ENCODE measurements at places on chromosomes 1 and 21.

DNA sequence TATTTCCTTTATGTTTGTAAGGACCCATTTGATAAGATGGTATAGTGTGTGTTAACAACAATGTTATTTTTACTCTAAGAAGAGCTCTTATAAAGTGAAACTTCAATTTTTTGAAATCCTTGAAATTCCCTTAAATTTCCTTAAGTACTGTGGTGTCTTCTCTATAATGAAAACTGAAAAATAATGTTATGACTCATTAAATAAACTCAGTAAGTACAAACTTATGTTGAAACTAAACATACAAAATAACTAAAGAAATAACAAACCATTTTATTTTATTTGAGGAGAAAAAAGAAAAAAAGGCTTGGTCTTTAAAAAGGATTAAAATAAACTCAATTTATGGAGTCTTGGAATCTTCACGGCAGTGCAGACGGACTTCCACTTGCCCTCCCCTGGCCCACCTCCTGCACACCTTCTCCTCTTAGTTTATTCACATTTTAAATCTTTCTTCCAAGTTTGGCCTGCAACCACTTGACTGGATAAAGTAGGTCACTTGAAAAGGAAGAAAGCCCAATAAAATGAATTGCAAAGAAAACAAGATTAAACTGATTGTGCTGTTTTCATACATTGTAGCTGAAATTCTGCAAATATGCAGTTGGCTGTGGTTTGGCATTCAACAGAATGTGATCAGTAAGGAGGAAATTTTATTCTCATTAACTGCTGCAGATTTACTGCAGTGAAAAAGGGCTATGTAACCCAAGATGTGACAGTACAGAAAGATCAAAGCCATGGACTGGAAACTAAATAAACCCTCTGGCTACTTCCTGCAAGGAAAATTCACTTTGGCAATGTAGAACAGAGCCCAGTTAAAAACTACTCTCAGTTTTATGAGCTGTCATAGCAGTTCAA, 48.5 kb upstream of the SCYL3 start:
- peak; percentile 21 for DNase-seq

- no peak for DNase-seq
Measured at GRCh38 chr1:115301438-115302020, 36.5 kb downstream of the NGF start.

GRCh38 chr1:201724766-201725118, 104.2 kb upstream of the IPO9 start:
- DNase-seq: no peak

GRCh38 chr1:243507001-243507671, 251.3 kb downstream of the SDCCAG8 start:
- no peak for DNase-seq

DNA sequence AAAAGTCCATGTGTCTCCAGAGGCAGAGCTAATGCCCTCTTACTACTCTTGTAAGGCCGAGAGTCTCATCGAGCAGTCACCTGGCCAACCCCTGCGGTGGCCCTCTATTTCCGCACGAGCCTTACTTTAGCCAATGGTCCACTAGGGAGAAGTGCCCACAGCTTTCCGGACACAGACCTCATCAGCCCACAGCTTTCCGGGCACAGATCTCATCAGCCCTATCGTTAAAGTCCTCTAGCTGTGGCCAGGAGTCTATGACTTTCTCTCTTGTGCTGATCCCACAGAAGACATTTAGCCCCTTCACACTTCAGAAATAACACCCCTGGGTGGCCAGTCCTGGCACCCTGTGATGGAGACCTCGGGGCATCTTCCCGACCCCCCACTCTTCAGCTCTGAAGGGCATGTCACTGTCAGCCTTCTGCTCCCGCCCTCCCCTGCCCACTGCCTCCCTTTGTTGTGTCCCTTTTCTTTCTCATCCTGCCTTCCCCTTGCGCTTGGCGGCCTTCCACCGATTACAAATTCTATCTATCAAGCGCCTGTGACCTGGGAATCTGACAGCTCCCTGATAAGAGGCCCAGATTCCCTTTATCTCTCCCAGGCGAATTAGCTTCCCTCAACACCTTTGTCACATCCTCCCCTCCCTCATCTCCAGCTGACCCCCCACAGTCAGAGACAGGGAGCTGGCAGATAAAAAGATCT, 161.0 kb downstream of the PLXNA2 start:
- DNase-seq: no peak

DNA sequence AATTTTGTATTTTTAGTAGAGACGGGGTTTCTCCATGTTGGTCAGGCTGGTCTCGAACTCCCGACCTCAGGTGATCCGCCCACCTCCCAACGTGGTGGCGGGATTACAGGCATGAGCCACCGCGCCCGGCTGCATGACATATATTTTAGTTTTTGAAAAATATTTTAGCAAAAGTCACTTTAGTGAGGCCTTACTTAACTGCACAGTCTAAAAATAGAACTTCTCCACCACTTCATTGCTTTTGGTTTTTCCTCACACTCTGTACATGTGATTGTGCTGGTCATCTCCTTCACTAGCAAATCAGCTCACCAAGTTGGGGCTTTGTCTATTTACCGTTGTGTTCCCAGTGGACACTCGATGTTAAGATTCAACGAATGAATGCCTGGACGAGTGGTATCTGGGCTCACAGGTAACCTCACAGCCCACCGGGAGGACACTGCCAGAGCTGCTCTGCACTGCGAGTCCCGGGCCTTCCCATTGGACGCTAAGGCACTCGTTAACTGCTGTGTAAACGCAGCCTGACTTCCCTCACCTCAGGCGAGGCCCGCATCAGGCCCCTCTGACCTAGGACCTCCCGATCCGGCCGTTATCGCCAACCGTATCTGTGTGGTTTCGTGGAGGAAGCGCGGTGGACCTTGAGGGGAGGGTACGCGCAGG, 14.0 kb upstream of the ZNF692 start:
- peak; percentile 66 for DNase-seq

DNA sequence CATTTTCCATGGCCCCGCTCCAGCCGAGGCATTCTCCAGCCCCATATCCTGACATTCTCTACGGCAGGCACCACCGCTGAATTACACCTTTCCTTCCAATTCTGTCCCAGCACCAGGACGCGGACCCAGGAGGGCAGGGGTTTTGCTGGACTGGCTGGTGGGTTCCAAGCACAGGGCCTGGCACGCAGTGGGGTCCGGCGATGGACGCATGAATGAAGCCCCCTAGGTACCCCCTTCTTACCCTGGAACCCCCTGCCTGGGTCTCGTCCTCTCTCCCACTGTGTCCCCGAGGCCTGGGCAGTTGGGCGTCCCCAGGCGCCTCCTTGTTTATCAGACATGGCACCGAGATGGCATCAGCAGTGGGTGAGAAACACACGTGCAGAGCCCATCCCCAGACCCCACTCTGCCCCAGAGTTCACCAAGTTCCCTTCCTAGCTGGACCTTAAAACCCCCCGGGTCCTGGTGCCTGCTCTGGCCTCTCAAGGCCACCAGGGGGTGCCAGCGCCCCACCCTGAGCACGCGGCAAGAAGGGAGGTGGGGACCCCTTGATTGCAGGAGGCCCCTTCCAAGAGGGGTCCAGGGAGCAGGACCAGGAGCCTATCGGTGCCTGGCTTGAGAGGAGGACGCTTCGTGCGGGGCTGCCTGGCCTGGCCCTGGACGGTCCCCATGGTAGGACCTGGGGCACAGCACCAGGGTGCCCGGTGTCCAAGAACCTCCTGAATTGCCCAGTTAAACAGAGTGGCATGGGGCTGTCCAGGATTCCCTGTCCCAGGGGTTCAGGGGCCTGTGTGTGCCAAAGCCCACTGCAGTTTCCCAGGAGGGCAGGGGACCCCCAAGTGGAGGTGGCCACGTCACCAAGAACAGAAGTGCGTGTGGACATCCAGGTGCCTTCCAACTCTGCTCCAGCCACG, 46.1 kb downstream of the MEGF6 start:
- peak; percentile 25 for DNase-seq

GRCh38 chr1:24152631-24153494, 9.9 kb upstream of the IL22RA1 start:
- DNase-seq: no peak

GRCh38 chr1:27724961-27725373, 794 bp upstream of the FAM76A start:
- peak; percentile 6 for DNase-seq

DNA sequence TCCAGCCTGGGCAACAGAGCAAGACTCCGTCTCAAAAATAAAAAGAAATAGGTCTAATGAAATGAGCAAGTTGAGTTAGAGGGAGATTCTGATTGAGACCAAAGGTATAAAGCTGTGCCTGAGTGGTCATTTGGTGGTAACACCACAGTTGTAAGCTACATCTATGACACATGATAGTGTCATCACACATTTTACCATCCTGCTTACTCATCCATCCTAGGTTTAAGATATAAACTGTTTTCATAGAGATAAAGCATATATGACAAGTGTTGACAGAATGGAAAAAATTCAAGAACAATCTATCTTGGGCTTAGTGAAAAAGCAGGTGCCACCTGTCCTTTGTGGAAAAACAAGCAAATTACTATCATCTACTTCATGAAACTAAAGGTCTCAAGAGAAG, 7.1 kb upstream of the CFAP141 start:
- DNase-seq: no peak

DNA sequence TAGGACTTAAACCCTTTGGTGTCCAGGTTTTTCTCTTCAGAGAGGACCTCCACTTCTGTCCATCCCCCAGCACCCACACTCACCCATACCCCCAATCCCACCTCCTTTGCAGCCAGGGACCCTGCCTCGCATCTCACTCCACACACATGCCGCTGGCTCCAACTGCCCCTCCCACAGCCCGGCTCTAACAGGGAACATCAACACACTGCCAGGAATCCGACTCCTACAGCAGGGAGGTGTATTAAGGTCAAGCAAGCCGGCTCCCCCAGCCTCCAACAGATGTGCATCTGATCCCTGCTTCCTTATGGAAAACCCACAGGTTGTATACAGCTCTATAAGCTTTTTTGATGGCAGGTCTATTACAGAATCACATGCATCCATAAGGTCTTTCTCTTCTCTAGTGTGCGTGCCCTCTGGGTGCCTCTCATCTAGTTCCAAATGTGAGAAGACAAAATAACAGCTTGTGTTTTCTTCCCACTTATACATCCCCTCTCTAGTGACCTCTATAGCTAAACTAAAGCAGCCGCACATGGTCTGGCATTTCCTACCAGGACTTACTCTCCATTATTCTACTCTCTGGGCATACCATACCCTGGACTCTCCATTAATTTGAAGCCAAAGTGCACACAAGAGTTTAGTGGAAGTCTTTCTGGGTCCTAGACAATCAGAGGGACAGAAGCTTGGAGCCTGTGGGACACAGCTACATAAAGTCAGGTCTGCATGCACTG, 16.3 kb downstream of the PIK3C2B start:
- DNase-seq: no peak

DNA sequence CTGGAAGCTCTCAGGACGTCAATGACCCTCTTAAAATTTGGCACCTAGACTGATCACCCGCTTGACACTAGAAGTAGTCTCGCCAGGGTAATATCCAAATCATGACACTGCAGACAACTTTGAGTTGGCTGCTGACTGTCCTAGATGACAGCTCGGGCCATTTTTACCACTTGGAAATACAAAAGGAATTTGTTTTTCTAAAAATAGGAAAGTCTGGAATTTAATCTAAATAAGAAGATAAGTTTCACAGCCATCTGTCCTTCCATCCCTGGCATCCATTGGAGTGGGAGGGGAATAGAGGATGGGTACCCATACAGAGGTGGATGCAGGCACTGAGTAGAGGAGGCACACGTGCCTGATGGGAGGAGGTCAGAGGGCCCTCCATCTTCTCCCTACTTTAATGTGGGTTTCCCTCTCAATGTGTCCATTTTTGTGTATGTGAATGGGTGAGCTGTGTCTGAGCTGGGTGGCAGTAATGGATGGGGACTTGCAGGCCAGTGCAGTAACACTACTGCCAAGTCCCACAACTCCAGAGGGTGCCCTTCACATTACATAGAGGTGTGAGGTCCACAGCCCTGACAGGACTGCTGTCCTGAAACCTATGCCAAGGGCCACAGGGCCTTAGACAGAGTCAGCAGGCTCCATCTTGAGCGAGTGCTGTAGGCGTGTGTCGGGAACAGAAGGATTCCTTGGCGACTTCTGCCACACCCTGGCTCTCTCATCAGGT, 104.8 kb upstream of the IPO9 start:
- no peak for DNase-seq

- no peak for DNase-seq
Measured at GRCh38 chr1:152457071-152457470, 43.0 kb upstream of the CRNN start.

- DNase-seq: no peak
Measured at GRCh38 chr1:92953491-92953890, 7.8 kb downstream of the DIPK1A start.

GRCh38 chr1:1140673-1141072, 24.8 kb upstream of the C1orf159 start:
- no peak for DNase-seq

DNA sequence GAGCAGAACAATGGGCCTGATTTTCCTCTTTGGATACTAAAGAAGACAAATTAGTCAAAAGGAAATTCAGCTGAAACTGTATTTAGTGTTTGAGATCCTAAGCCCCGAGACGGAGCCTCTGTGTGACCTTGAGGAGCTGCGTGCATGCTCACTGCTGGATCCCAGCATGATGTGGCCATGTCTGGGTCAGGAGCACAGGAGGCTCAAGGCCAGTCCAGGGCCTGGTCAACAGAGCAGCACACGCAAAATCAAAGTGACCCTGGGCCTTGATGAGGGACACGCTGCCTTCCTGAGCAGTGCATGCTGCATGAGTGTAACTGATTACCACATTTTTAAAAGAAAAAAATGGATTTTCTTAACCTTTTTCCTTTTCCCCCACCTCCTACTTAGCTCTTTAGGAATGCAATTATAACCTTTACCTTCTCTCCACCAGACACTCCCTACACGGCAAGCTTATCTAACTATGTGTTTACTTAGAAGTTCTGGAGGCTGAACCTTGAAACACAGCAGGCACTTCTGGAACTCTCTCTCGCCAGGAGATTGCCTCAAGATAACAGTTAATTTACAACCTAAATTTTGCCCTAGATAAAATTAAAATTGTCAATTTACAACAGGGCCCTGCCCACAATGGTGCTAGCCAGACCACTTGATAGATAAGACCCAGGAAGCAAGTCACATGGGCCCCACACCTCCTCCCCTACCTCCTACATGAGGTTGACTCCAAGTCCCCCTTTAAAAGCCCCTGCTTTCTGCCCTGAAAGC, 144.6 kb downstream of the LRIG2 start:
- no peak for DNase-seq

All from fibroblast of pulmonary artery (primary cell).